ENCODE measurements at places on chromosomes 7 and 10.

DNA sequence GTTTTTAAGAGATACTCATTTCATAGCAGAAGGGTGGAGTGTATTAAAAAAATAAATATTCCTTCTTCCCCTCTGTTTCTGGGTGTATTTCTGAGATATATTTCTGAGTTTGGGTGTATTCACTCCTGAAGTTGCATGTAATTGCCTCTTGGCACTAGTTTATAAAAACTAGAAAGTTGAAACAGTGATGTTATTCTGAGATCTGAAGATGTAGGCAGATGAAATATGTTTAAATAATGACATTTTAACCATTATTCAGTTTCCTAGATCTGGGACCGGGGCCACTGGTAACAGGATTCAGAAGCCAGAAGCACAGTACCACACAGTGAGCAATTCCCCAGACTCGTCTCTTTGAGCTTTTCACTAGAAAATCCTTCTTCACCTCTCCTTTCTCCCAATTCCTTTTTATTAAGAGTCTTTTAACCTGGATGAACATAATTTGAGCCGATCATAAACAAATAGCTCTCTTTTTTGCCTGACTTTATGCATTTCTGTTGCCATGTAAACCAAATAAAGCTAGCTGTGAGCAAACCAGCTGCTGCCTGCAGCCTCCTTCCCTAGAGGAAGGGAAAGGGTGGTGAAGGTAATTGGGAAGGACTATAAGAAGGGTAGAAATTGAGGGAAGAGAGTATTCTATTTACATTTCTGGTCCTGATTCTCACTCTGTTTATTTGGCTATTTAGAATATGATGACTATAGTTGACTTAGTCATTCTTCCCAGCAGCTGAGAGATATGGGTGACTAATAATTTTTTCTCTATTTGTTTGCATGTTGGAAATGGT lies 101.8 kb upstream of the STRIP2 start:
- no peak for DNase-seq

GRCh38 chr7:36944838-36945237 lies 220.5 kb upstream of the AOAH start:
- no peak for DNase-seq

DNA sequence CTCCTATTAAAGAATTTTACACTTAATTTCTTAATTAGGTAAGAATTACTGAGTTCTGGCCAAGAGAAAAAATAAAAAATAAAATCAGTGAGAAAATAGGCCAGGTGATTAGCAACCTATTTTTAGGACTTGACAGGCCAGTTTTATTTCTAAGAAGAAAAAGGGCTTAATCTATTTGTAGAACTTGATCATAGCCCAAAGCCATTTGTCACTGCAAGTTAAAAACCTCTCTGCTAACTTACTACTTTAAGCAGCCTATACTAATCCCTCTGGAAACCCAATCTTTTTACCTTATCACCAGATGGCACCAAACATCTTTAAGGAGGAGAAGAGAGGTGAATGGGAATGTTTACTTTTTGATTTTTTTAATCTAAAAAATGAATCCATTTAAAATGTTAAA lies 222.1 kb upstream of the RHOBTB1 start:
- DNase-seq, result no peak

DNA sequence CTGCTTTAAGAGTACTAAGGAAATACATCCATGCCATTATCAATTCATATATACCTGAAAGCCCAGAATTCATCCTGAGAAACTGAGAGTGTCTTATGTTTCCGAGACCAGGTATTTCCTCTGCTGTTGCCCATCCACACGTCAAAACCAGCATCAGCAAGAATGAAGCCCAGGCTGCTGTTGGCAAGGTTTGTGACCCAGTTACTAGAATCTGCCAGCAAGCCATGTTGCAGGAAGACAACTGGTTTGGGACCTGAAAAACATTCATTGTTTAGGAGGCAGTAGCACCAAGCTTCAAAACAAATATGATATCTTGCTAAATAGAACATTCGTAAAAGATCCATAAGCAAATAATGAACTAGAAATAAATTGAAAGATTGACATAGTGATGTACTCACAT lies 21.0 kb upstream of the CH25H start:
- DNase-seq, result no peak

GRCh38 chr7:1586827-1587705 lies 17.2 kb upstream of the PSMG3 start:
- no peak for DNase-seq

GRCh38 chr7:67900456-67900855 lies 903.8 kb downstream of the TYW1 start:
- no peak for DNase-seq

DNA sequence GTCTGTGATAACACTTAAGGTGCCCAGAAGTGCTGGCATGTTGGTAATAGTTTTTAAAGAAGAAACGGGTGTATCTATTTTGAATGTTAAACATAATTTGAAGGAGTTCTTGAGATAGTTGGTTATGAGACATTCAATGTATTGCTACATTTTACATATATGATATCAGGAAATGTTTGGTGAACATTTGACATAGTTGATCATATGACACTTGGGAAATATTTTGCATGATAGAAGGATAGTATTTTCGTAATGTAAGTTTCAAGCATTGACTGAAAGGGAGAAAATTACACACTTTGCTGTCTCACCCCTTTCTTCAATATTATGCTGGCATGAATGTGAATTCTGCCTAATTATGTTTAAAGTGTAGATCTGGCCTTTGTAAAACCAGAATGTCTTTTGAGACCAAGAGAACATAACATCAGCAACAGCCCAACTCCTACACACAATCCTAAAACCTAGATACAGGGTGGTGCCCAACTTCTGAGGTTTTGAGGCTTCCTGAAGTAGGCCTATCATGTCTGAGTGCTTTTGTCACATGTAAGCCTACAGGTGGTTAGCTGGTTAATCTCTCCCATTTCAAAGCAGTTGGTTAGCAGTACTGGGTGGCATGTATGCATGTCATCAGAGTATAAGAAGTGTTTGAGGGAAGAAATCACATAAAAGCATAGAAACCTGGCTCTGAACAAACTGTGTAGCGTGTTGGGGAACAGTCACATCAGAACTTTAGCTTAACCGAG lies 2.1 kb downstream of the ADD3 start:
- no peak for DNase-seq

DNA sequence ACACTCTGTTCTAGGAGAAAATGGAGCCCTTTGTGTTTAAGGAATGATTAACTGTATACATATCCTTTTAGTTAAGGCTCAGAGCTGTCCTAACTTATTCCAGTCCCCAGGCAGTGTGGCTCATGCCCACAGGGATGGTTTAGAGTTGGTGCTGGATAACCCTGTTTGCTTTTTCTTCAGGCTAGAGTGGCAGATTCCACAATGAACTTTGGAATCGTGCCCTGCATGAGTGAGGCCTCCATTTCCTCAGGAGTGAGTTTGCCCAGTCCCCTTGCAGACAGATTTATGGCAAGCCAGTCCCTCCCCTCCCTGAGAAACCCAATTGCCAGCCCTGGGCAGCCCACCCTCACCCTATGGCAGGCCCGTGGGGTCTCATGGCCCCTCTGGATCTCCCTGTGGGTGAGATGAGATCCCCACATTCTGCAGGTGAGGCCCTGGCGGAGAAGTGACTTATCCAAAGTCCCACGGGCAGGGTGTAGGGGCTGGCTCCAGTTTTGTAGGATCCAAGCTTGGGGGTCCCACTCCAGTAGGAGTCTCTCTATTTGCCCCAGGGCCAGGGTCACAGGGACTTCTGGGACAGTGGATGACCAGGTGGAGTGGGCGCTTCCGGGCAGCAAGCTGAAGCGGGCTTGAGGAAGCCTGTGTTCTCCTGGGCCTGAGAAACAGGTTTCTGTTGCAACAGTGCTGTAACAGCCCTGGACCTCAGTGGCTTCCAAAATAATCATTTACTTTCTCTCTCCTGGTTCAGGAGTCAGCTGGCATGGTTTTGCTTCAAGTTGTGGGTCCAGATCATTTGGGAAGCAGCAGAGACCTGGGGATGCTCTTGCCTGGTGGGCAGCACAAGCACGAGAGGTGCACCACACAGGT lies 9.0 kb upstream of the COMTD1 start:
- DNase-seq, result no peak

- DNase-seq, result no peak
Observed at GRCh38 chr10:126147866-126148587, 240.2 kb downstream of the ADAM12 start.

DNA sequence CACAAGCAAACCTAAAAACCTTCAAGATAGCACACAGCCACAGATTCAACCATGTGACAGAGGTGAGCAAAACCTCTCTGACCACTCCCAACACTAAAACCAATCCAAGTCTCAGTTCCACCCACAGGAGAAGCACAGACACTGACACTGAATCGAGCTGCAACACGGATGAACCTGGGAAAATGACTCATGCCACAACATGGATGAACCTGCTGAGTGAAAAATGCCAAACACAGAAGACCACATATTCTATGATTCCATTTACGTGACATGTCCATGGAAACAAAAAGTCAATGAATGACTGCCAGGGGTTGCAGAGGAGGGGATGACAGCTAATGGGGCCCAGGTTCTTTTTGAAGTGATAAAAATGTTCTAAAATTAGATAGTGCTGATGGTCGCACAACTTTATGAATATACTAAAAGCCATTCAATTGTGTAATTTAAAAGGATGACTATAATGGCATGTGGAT lies 22.0 kb downstream of the CYTH3 start:
- DNase-seq, result no peak

GRCh38 chr10:45580371-45581215 lies 92.0 kb downstream of the ZFAND4 start:
- DNase-seq, result no peak

DNA sequence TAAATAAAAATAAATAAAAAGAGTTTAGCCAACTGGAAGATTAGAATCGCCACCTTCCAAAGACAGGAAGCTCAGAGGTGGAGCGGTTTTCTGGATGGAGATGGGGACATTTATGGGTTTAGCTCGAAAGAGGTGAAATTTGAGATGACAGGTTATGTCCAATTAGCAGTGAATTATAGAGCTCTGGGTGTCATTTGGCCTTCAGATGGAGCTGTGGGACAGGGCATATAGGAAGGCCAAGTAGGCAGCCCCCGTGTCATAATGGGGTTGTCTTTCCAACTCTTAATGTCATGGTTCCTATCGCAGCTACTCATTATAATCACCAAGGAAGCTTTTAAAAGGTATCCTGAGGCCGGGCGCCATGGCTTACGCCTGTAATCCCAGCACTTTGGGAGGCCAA lies 21.0 kb upstream of the EEPD1 start:
- DNase-seq, result no peak

DNA sequence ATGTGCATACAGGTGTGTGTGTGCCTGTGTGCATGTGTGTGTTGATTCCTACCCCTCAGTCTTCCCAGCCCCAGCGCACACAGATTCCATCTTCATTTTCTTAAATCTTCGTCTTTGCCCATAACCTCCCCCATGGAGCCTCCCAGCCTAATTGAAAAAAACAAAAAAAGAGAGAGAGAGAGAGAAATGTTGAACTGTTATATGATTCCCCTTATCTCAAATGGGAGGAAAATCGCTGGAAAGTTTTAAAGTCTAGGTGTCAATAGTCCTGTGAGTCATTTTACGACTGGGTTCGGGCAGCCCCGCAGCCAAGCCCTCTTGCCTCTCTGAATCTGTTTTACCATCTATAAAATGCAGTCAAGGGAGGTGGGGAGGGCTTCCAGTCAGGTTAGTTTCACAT lies 60.9 kb downstream of the SPOCK2 start:
- DNase-seq, result no peak

DNA sequence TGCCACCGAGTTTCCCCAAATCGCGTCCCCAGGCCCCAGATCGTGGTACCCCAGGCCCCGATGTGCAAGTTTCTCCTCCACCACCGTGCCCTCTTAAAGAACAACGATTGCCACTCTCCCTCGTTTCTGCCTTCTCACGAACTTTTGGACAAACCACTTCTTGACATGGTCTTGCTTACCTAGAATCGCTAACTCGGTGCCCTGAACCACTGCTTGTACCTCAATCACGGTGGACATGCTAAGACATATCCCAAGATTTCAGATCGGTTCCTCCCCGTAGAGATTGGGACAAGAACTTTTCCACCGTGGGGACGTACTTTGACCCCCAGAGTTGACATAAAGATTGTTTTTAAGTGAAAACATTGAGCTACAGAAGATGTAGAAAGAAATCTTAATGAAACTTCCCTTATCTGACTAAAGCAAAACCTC lies 477 bp upstream of the ZC3HAV1 start:
- DNase-seq, result no peak

- DNase-seq, result no peak
Observed at GRCh38 chr10:35388197-35388596, 51.9 kb downstream of the CCNY start.

GRCh38 chr10:6061056-6061455 lies 1.1 kb downstream of the IL2RA start:
- no peak for DNase-seq

DNA sequence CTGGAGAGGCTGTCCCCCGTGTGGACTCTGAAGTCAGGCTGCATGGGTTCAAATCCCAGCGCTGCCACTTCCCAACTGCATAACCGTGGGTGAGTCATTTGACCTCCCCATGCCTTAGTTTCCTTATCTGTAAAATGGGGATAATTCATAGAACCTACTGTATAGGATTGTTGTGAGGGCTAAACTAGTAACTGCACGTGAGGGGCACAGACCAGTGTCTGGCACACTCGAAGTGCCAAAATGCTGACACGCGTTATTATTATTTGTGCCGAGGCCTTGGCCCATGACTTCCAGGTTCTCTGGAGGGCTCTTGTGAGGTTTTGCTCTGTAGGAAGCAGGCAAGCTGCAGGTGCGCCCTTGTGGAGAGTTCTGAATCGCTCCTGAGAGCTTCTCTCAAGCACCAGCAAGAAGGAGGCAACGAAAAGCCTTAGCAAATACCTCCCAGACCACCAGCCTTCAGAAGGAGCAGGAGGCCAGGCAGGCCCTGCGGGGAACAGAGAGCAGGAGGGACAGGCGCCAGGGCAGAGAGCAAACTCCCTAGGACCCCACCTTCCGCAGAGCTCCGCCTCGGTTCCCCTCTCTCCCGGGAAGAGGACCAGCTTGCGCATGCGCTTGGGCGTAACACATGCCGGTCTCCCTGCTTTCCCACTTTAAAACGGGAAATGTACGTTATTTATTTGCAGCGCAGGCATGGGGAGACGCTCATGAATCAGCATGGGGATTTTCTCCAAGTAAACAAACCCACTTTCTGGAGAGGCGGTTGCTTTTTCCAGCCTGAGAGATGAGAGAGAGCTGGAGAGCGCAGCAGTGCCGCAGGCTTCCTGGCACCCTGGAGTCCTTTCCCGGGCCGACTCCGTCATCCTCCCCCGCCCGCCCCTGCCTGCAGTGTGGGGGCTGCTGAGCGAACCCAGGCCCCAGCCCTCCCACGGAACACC lies 39.6 kb downstream of the SORCS3 start:
- no peak for DNase-seq

DNA sequence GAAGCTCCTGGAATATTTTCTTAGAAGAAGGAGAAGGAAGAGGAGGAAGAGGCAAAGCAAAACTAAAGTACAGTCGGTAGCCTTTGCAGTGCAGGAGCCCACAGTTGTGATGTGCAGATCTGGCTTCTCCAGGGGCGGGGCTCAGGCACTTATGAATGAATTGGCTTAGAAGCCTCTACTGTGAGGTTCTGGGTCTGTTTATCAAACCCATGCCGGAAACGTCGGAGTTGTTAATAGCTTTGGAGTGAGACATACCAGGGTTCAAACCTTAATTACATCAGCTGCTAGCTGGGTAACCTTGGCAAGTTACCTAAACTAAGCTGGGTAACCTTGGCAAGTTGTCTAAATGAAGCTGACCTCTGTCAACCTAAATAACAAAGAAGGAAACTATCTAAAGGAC lies 89.3 kb upstream of the PITRM1 start:
- DNase-seq, result no peak

- no peak for DNase-seq
Observed at GRCh38 chr10:132810141-132810806, 24.3 kb upstream of the NKX6-2 start.

Measured in stimulated activated CD4-positive, alpha-beta T cell treated with anti-CD3 and anti-CD28 coated beads, Interleukin-1b, Interleukin-23, amount 100 ng/mL, for 1 hour (primary cell).